ENCODE measurements at places on chromosomes 3 and 15.

DNA sequence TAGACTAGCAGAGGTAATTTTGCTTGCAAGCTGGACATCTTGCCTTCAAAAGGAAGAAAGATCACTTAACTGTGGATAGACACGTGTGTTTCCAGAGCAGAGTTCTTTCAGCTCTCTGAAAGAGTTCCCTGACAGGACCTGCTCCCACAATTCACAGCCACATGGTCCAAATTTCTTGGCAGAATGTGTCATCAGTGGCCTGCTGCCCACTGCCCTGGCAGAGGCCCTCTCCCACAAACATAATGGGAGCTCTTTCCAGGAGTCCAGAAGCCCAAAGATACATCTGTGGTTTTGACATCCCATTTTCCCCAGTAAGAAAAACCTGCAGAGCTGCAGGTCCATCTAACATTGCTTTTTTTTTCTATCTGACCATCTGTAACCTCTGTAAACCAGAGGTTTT is 48.3 kb downstream of the SERPINI1 start:
- DNase-seq: peak; percentile 60

DNA sequence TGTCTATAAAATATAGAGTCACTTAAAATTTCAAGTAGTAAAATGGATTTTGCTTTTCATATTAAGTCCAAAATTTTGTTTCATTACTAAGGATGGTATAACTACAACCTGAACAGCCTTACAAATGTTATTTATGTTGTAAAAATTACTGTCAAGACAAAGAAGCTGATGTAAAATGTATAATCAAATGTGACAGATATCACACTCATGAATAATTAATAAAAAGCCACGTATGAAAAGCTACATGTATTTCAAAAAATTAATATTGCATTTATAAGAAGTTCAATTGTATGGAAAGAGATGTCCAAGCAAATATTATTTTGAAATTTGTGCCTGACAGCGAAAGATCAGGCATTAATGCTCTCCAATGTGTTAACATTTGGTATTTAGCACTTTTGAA is 48.9 kb downstream of the KBTBD8 start:
- no peak for DNase-seq

DNA sequence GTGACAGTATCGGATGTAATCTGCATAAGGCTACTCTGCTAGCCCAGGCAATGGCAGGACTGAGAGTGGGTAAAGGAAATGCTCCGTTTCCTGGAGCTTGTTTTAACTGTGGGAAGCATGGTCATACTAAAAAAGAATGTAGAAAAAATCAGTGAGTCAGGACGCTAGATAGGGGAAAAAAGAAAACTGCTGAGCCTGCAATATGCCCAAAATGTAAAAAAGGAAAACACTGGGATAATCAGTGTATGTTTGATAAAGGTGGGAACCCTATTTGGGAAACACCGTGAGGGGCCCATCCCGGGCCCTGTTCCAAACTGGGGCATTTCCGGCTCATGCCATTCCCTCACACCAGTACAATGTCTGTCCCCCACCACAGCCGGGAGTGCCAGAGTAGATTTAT is 775.8 kb downstream of the ZPLD1 start:
- no peak for DNase-seq

DNA sequence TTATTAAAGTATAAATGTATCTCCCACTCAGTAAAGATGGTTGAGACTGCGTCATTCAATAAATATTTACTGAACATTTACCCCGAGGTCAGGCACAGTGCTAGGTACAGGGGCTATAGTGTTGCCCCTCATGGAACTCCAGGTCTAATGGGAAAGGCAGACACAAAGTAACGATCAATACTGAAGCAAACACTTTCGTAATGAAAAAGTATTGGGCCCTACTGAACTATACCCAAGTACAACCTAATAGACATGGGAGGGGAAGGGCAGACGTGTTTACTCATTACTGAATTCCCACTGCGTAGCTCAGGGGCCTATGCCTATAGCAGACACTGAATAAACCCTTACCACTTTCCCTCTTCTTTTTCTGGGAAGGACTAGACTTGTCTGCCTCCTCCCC is 56.9 kb downstream of the KLHL6 start:
- DNase-seq: no peak

GRCh38 chr3:181872887-181873286 is 161.2 kb downstream of the SOX2 start:
- DNase-seq: no peak

- no peak for DNase-seq
Measured at GRCh38 chr3:128316481-128316891, 150.2 kb downstream of the DNAJB8 start.

GRCh38 chr3:126121074-126121473 is 37.1 kb upstream of the SLC41A3 start:
- peak; percentile 2 for DNase-seq

DNA sequence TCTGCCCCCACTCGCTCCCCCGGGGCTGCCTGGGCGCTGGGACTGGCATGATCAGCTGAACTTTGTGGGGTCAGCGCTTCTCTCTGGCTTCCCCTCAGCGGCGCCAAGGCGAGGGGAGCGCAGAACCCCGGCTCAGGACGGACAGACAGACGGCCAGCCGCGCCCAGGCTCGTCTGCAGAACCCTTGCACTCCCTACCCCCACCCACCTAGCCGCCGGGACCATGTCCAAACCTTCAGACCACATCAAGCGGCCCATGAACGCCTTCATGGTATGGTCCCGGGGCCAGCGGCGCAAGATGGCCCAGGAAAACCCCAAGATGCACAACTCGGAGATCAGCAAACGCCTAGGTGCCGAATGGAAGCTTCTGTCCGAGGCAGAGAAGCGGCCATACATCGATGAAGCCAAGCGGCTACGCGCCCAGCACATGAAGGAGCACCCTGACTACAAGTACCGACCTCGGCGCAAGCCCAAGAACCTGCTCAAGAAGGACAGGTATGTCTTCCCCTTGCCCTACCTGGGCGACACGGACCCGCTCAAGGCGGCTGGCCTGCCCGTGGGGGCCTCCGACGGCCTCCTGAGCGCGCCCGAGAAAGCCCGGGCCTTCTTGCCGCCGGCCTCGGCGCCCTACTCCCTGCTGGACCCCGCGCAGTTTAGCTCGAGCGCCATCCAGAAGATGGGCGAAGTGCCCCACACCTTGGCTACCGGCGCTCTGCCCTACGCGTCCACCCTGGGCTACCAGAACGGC is 621 bp downstream of the SOX14 start:
- DNase-seq: no peak

GRCh38 chr15:40058476-40059140 is 19.6 kb upstream of the SRP14 start:
- DNase-seq: no peak

GRCh38 chr15:101276501-101277037 is 716 bp downstream of the SELENOS start:
- DNase-seq: no peak

- DNase-seq: no peak
Measured at GRCh38 chr3:172391592-172392302, 56.5 kb downstream of the GHSR start.

DNA sequence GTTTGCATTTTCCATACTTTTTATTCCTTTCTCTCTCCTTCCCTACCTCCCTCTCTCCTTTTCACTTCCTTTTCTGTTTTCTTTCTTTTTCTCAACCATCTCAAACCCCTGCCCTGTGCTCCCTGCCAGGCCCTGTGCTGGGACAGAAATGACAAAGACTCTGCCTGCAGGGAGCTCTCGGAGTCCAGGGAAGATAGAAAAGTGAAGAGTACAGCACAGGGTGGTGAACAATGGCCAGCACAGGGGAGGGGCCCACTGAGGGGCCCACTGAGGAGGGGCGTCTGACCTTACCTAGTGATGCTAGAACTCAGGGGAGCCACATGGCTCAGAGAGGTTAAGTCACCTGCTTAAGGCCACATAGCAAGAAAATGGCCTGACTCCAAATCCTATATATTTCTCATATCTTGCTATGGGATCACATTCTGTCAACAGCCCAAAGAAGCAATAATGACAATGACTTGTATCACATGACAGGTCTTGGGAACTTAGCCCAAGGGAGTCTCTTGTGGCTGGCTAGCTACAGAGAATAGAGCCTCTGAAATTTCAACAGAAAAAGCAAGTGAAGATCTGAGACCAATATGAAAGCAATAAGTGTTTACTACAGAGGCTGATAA is 44.3 kb upstream of the ATP2B2 start:
- DNase-seq: no peak
